ENCODE measurements at places on chromosomes 2 and 18. TPM values are rescaled to one million over a fixed set of nuclear protein-coding genes. Genes with fewer than 3 reads are reported as not detected.

GRCh38 chr2:114259389-114259788 is 183.1 kb upstream of the DPP10 start:
- H3K4me3 ChIP-seq: no peak overlapping the region
- H3K27me3 ChIP-seq: no peaks in the 10 kb centered on the region
- no peak overlapping the region for H3K27ac ChIP-seq
- H3K36me3 ChIP-seq: no peaks in the 10 kb centered on the region

DNA sequence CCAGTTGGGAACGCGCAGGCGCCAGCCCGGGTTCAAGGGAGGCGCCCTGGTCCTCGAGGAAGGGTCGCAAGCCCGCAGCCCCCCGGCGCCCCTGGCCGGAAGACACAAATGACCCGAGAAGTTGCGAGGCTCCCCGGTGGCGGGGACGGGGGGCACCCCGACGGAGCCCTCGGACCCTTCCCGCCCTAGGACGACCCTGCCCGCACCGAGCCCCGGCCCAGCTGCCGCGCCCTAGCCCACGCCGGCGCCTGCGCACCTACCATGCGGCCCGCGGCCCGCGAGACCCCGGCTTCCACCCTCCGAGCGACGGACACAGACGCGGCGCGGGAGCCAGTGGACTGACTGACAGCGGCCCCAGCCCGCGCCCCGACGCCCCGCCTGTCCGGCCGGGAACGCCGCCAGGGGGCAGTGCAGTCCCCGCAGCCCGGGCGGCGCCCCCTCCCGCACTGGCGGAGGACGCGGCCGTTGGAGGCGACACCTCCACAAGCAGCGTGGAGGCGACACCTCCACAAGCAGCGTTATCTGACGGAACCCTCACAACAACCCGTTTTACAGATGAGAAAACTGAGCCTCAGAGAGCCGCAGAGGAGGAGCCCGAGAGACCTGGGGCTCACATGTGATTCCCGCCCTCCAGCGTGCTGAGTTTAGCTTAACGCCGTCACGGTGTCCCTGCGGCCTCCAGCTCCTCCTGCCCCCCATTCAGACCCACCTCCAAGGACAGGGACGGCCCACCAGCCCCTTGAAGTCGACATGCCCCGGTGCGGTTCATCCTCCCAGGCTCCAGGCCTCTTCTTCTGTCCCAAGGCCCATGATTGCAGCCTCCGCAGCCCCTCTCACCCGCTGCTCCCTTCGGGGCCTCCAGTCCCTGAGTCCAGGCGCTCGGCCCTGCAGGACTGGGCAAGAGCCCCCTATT is at the start of gene NMUR1:
Gene NMUR1 (minus strand): TSS at position 347 of the 913 bp plus-strand sequence. CDS start 84 bp downstream, at position 263.
- H3K4me3 ChIP-seq: peak within 1 kb of the TSS; percentile 43
- no peaks in the 10 kb centered on the region for H3K27me3 ChIP-seq
- H3K36me3 ChIP-seq: no peaks in the 10 kb centered on the region
- H3K4me1 ChIP-seq: peaks cover 4% of the 10 kb centered on the region

Gene TRPM8
- total RNA-seq: not detected

Gene LBX2
- 0.29 TPM for total RNA-seq

GRCh38 chr18:72922895-72923294 is 55.1 kb upstream of the NETO1 start:
- H3K27ac ChIP-seq: no peak overlapping the region
- no peaks in the 10 kb centered on the region for H3K4me1 ChIP-seq
- DNase-seq: no peak
- H3K4me3 ChIP-seq: no peak overlapping the region
- H3K27me3 ChIP-seq: no peaks in the 10 kb centered on the region

Gene IL1B
- 8.0 TPM for total RNA-seq

GRCh38 chr18:47120428-47120827 is 29.9 kb downstream of the HDHD2 start:
- H3K27me3 ChIP-seq: no peaks in the 10 kb centered on the region
- H3K4me1 ChIP-seq: no peaks in the 10 kb centered on the region
- no peak for DNase-seq
- no peak overlapping the region for H3K27ac ChIP-seq
- H3K4me3 ChIP-seq: no peak overlapping the region
- H3K36me3 ChIP-seq: no peaks in the 10 kb centered on the region

Gene ANKRD30B
- 11.0 TPM for total RNA-seq

Gene KLHL29
- total RNA-seq: 14.7 TPM

- no peak for DNase-seq
- no peaks in the 10 kb centered on the region for H3K27me3 ChIP-seq
- no peak overlapping the region for H3K4me3 ChIP-seq
- no peaks in the 10 kb centered on the region for H3K4me1 ChIP-seq
- no peak overlapping the region for H3K27ac ChIP-seq
Measured at GRCh38 chr18:78812067-78812466, 167.6 kb upstream of the SALL3 start.

DNA sequence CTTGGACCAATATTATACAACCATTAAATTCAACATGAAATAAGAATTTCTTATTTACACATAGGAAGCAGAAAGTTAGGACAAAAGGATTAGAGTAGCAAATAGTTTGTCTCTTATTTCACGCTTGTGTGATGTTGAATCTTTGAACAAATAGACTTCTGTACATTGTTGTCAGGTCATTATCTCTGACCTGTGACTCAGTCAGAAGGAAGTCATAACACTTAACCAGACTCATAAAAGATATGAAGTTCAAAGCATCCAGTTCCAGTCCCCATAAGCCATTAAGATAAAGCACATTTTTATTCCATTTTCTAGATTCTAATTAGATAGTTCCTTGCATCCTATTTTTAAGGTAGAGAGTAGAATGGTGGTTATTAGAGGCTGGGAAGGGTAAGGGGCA is 130.8 kb downstream of the UPP2 start:
- H3K4me3 ChIP-seq: no peak overlapping the region
- DNase-seq: no peak
- H3K27me3 ChIP-seq: no peaks in the 10 kb centered on the region
- no peaks in the 10 kb centered on the region for H3K4me1 ChIP-seq
- H3K36me3 ChIP-seq: no peaks in the 10 kb centered on the region
- no peak overlapping the region for H3K27ac ChIP-seq

DNA sequence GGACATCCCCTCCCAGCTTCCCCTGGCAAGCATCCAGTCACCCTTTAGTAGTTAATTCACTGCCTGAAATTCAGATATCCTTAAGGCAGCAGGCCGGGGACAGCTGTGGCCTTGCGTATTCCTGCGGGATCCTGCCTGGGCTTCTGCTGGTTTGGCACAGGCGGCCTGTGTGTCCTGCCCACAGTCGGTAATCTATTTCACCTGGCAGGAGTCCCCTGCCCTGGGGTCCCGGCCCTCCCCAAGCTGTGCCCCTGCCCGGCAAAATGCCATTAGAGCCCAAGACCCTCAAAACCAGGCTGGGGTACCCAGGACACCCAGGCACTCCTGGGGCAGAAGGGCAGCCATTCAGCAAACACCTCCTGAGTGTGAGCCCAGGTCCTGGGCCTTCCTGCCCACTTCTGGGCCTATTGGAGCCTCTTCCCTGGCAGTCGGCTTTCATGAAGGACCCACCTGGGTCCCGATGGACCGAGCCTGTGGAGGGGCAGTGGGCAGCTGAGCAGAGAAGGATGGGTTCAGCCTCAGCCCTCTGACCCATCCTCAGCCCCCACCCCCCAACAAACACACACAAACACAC is 11.6 kb downstream of the CROCC2 start:
- peaks cover 8% of the 10 kb centered on the region for H3K4me1 ChIP-seq
- DNase-seq: peak; percentile 48
- no peaks in the 10 kb centered on the region for H3K36me3 ChIP-seq
- H3K27me3 ChIP-seq: peaks cover 5% of the 10 kb centered on the region

DNA sequence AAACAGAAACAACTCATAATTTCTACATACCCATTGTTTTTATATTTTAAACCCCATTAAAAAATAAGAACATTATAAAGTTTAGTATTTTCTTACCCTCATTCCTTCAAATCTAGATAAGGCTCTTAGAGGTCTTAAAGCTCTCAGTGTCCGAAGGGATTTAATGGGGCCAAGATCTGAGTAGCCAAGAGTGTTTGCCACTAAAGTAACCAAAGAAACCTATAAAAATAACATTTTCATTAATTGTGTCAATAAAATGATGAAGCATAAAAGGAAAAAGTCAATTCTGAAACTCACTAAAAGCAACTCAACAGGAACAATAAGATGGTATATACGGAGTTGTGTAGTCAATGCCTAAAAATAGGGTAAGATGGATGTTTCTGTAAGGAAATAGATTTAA is 105.4 kb upstream of the SCN1A start:
- no peak overlapping the region for H3K27ac ChIP-seq
- no peaks in the 10 kb centered on the region for H3K27me3 ChIP-seq

Gene LRATD1
- total RNA-seq: 1.6 TPM

Gene DCC
- 0.15 TPM for total RNA-seq

Gene MYOM1
- 6.9 TPM for total RNA-seq

DNA sequence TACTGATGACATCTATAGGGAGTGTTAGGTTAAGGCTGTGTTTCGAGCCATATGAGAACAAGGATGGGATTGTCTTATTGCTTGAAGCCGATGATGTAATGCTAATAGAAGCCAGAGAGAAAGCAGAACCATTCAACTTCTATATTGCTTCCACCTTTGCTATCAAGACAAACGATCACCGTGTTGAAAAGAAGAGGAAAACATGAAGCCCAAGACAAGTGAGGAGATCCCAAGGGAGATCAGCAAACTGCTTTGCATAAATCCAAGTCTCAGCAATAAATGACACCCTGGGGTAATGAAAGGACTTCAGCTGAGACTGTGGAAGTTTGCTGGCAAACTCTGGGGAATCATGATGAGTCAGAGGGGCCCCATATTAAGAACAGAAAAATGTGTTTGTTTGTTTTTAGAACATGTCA is 206.2 kb downstream of the NCKAP5 start:
- H3K27me3 ChIP-seq: no peaks in the 10 kb centered on the region
- no peaks in the 10 kb centered on the region for H3K36me3 ChIP-seq
- no peak for DNase-seq
- no peak overlapping the region for H3K27ac ChIP-seq
- no peaks in the 10 kb centered on the region for H3K4me1 ChIP-seq

Gene CXCR1
- total RNA-seq: 0.16 TPM

Gene SPP2
- total RNA-seq: not detected

- no peak overlapping the region for H3K4me3 ChIP-seq
- H3K4me1 ChIP-seq: no peaks in the 10 kb centered on the region
- H3K27me3 ChIP-seq: no peaks in the 10 kb centered on the region
- DNase-seq: no peak
- no peaks in the 10 kb centered on the region for H3K36me3 ChIP-seq
- H3K27ac ChIP-seq: no peak overlapping the region
Measured at GRCh38 chr2:46786228-46786627, 129.4 kb downstream of the MCFD2 start.

DNA sequence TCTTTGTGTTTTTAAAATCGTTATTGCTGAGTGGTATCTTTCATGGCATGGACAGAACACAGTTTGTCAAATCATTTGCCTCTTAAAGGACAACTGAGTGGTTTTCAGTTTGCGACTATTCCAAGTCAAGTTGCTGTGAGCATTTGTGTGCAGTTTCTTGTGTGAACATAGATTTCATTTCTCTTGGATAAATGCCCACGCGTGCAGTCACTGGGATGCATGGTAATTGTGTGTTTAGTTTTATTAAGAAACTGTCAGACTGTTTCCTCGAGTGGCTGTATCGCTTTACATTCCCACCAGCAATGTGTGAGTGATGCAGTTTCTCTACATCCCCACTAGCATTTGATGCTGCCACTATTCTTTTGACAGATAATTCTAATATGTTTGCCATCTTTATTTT is 154.0 kb upstream of the ARL4C start:
- H3K27ac ChIP-seq: no peak overlapping the region
- H3K4me1 ChIP-seq: no peaks in the 10 kb centered on the region
- H3K36me3 ChIP-seq: no peaks in the 10 kb centered on the region
- no peaks in the 10 kb centered on the region for H3K27me3 ChIP-seq

Gene MROH2A
- total RNA-seq: not detected

DNA sequence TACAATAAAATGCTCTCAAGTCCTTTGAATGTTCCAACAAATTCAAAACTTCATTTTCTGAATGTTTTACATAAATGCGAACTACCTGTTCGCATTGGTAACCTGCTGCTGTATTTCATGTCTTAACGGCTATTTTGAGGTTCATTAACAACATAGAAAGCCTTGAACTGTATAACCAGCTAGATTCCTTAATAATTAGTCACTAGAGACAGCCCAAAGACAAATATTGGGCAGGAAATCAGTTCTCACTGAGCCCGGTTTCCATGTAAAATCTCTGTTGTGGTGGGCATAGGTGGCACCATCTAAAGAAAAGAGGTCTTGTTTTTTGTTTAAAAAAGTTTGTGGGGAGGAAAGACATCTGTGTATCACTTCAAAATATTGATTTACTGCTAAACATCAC is 29.2 kb downstream of the PDIA6 start:
- no peaks in the 10 kb centered on the region for H3K4me1 ChIP-seq
- peaks cover 8% of the 10 kb centered on the region for H3K36me3 ChIP-seq
- no peaks in the 10 kb centered on the region for H3K27me3 ChIP-seq
- H3K27ac ChIP-seq: no peak overlapping the region
- no peak overlapping the region for H3K4me3 ChIP-seq

- no peak overlapping the region for H3K27ac ChIP-seq
- H3K4me3 ChIP-seq: no peak overlapping the region
- no peaks in the 10 kb centered on the region for H3K4me1 ChIP-seq
- no peaks in the 10 kb centered on the region for H3K36me3 ChIP-seq
Measured at GRCh38 chr2:121860758-121861227, 105.3 kb downstream of the TSN start.

Gene KLHL30
- 0.15 TPM for total RNA-seq

DNA sequence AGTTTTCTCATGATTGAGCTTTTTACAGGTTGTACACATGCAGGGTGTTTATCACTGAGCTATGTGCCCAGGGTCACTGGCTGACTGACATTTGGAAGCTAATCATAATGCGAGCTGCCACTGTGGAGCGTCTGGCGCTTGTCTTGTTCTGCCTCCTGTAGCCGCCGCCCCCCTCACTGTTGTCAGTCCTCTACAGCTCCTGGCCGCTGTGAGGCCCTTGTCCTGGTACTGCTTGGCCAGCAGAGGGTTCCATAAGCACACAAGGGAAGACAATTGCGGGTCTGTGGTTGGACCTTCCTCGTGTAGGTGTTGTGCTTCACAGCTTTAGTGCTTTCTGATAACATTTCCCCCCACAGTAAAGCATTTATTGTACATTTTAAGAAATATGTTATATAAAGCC is 105.6 kb upstream of the LDLRAD4 start:
- no peak overlapping the region for H3K27ac ChIP-seq
- H3K27me3 ChIP-seq: no peaks in the 10 kb centered on the region
- no peaks in the 10 kb centered on the region for H3K4me1 ChIP-seq
- DNase-seq: no peak

Gene DSG2
- 14.1 TPM for total RNA-seq

Gene EVX2
- total RNA-seq: not detected
